Renal cortical epithelial cell (primary cell): ENCODE measurements at places on chromosomes 12 and 14.

DNA sequence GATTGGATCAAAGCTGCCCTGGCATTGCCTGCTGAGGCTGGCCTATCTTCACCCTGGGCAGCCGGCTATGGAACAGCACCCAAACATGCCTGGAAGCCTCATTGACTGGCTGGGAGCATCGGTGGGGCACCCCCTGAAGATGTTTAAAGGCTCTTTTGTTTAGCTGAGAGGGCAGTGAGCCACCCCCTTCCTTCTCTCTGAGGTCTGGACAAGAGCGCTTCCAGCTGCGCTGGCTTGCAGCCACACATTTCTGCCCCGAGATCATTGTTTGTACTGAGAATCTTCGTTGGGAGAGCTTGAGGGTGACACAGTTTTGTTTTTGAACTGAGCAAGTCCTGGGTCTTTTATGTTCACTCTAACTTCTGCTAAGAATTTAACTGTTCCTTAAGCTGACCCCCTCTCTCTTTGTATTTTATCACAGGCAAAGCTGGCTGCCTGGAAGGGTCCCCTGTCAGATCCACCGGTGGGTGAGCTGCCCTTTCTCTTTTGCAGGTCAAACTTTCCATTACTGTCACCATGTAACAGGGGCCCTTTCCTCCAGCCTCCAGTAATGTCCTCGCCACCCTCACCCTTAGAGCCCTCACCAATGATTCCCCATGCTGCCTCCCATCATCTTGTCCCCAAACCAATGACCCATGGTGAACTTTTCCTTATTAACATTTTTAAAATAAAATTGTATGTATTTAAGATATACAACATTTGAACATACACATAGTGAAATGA lies 212.2 kb downstream of the KIF26A start:
- DNase-seq, result no peak

DNA sequence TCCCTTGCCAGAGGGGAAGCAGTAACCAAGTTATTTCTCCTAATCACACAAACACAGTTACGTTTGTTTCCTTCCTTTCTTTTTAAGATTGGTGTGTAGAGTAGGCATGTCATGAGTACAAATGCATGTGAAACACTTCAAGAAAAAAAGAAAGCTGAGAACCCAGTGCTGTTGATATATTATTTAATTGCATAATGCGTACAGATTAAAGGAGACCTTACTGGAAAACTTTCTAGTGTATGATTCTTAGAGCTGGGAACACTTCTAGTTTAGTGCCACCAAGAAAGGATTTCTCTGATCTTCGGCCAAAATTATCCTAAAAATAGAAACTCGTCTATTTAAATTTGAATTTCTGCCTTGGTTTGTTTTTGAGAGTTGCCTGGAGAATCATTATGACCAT lies 365.5 kb downstream of the CCDC91 start:
- DNase-seq, result no peak

GRCh38 chr12:100573292-100574186 lies at the start of gene GAS2L3:
Gene GAS2L3 (plus strand): TSS chr12:100573684. CDS start chr12:100594905, 21,221 bp downstream.
- DNase-seq, result peak; percentile 71

GRCh38 chr14:100438678-100439592 lies 115.8 kb downstream of the SLC25A47 start:
- DNase-seq, result peak; percentile 95

DNA sequence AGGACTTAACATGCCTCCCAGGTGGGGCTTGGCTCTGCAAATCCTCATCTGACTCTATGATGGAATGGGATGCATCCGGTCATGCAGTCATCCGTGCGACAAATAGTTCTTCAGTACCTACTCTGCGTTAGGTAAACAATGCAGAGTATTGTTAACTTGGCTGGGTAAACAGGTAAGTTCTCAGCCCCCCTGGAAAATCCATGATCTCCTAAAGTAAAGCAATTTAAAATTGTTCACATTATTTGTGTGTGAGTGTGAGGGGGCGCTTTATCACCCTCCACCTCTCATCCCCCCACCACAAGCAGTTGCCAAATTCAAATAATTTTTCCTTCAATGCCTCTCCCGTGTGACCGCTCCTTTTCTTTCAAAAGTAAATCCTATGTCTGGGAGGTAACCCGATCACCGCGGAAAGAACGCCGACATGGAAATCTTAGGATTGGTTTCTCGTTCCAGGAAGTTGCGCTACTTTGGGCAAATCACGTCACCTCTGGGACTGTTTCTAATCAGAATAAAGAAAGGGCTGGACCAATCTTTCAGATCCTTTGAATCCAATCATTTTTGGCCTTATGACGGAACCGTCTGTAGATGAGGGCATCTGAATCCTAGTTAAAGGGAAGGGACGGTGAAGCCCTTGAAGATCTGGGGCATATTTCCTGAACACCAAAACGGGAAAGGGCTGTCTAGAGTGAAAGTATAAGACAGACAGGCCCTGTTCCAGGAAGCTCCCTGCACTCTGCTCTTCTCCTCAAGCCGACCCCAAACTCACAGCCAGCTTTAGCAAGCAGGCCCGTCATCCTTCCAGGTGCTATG lies 44.0 kb upstream of the SINHCAF start:
- peak; percentile 52 for DNase-seq

DNA sequence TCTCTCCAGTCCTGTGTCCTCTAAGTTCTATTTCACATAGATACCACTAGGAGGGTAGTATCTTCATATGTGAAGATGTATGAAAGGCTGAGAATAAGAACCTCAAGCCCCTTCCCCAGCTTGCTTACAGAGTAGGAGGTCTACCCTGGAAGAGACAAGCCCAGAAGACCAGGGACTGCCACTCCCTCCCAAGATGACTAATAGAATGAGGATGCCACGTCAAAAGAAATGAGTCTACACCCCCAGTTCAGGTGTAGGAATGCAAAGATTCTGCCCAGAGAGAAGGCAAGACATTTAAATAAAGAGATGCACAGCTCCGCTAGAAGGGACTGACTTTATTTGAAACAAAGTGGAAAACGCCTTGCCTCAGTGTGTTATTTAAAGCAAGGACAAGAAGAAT lies 1006.0 kb upstream of the USP15 start:
- no peak for DNase-seq

DNA sequence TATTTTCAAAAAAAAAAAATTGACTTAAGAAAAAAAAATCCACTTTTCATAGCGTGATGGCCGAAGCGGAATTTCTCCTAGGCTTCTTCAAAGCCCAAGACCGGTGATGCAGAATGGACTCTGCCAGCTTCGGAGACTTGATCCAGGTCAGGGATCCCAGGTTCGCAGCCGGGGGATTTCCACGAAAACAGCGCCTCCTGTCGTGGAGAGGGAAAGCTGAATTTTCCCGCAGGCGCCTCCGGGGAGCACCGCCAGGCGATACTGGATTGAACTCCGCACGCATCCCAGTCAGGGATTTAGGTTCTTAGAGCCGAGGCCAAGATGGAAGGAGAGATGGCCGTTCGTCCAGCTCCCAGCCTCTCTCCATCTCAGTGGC lies 2.1 kb downstream of the TTC6 start:
- DNase-seq, result no peak

DNA sequence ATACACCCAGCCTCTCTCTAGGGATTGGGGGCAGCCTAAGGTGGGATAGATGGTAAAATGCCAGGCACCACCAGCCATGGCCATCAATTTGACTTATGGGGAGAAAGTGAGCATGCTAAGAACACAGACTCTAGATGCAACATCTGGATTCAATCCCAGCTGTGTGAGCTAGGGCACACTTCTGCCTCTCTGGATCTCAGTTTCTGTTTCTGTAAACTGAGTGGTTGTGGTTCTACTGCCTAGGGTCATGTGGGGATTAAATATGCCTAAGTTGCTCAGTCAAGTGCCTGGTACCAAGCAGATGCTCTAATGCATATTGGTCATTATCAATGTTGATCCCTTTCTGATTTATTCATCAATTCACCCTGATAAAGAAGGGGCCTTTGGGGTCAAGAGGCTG lies 12.6 kb upstream of the OAS1 start:
- DNase-seq, result no peak

DNA sequence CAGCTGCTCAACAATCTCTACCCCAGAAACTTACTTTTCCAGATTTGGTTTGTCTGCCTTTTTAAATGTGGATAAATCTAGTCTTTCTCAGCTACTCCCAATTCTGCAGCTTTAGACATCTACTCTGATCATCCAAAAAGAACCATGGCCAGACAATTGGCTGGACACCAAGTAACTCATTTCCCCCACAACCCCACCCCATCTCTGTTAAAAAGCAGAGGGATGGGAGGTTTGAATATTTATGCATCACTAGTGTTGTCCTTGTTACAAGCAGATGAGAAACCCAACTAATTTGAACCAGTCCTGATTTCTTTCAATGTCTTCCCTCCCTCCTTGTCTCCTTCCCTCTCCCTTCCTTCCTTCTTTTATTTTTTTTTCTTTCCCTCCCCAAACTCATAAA lies 391.9 kb downstream of the GALC start:
- no peak for DNase-seq

DNA sequence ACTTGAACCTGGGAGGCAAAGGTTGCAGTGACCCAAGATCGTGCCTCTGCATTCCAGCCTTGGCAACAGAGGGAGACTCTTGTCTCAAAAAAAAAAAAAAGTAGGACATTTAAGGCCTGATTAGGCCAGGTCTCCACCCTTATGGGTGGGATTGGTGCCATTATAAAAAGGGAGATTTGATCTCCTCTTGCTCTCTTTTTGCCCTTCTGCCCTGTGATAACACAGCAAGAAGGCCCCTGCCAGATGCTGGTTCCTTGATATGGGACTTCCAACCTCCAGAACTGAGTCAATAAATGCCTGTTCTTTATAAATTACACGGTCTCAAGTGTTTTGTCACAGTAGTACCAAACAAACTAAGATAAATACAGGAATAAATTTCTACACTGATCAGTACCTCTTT lies 81.0 kb downstream of the C2CD5 start:
- DNase-seq, result no peak

DNA sequence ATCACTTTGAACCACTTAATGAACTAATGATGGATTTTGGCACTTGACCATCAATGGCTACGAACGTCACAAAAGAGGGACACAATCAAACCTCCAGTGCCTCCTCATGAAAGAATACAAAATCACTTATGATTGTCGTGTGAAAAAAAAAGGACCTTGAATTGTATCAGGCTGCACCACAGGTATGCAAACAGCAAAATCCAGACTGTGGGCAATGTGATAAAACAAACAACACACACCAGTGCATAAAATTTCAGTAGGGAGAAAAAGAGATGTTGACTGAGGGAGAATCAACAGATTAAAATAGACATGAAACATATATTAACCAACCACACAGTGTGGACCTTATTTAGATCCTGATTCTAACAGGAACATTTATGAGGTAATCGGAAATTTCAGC lies 2.6 kb downstream of the TSPAN8 start:
- peak; percentile 47 for DNase-seq

DNA sequence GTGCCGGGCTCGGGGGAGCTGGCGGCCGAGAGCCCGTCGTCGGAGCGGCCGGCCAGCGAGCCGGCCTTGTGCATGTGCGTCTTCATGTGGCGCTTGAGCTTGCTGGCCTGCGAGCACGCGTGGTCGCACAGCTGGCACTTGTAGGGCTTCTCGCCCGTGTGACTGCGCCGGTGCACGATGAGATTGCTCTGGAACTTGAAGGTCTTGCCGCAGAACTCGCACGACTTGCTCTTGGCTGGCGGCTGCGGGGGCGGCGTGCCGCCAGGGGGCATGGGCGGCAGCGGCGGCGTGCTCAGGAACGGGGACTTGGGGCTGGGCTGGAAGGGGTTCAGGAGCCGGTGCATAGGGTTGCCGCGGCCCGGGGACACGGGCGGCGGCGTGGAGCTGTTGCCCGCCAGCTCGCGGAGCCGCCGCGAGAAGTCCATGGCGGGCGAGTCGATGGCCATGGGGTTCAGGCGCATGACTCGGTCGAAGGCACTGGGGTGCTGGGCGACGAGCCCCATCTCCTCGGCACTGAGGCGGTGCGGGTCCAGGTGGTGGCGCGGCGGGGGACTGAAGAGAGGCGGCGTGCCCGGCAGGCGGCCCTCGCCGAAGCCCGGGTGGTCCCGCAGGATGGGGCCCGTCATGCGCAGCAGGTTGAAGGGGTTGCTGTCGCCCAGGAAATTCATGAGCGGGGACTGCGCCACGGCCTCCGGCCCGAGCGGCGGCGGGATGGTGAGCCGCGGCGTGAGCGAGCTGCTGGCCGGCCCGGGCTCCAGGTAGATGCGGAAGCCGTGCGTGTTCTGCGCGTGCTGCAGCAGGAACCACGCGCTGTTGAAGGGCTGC lies 96.5 kb downstream of the BCL11B start:
- DNase-seq, result no peak

DNA sequence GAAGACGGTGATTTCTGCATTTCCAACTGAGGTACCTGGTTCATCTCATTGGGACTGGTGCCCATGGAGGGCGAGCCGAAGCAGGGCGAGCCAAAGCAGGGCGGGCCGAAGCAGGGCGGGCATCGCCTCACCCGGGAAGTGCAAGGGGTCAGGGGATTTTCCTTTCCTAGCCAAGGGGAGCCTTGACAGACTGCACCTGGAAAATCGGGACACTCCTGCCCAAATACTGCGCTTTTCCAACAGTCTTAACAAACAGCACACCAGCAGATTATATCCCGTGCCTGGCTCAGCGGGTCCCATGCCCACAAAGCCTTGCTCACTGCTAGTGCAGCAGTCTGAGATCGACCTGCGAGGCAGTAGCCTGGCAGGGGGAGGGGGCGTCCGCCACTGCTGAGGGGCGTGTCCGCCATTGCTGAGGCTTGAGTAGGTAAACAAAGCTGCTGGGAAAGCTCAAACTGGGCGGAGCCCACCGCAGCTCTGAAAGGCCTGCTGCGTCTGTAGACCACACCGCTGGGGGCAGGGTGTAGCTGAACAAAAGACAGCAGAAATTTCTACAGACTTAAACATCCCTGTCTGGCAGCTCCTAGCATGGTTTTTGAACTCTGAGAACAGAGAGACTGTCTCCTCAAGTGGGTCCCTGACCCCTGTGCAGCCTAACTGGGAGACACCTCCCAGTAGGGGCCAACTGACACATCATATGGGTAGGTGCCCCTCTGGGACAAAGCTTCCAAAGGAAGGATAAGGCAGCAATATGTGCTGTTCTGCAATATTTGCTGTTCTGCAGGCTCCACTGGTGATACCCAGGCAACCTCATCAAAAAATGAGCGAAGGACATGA lies 77.2 kb downstream of the BAZ1A start:
- no peak for DNase-seq

- DNase-seq, result no peak
Observed at GRCh38 chr14:89814126-89814525, 140.4 kb downstream of the EFCAB11 start.

DNA sequence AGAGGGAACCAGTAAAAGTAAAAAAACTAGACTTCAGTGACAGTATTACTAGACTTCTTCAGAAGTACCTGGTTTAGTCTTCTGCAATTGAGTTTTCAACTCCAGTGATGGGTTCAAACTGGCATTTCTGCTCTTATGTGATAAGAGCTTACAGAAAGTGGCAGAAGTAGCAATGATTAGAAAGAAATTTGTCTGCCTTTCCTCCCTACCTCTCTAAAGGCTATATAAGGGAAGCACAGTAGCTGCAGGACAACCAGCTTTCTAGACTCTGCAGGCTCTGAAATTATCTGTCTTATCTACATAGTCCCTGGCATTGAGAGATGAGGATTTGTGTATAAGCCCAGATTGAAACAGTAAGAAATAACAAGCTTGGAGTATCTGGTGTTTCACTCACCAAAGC lies 107.5 kb downstream of the DAAM1 start:
- no peak for DNase-seq

DNA sequence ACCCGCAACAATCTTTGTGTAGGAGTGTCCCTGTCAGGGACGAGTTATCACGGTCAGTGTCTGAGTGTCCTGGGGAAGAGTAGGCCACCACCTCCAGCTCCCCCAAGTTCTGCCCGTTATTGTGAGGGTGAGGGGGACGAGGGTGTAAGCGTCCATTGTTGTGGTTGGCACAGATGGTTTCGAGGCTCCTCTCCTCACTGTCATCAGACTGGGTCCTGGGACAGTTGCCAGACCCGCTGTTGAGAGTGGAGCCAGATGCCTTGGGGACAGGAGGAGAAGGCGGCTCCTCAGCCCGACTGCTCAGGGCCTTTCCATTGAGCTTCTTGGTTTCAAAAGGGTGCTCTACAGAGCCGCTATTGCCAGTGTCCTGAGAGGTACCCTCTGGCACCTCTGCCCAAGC lies 74.9 kb upstream of the ACTN1 start:
- no peak for DNase-seq
